CD14-positive monocyte (primary cell): ENCODE measurements at places on chromosomes 4 and X.

GRCh38 chrX:136255541-136255940, 4.3 kb upstream of the MAP7D3 start:
- DNase-seq: no peak

- no peak for DNase-seq
Measured at GRCh38 chr4:20192736-20193135, 59.0 kb upstream of the SLIT2 start.

DNA sequence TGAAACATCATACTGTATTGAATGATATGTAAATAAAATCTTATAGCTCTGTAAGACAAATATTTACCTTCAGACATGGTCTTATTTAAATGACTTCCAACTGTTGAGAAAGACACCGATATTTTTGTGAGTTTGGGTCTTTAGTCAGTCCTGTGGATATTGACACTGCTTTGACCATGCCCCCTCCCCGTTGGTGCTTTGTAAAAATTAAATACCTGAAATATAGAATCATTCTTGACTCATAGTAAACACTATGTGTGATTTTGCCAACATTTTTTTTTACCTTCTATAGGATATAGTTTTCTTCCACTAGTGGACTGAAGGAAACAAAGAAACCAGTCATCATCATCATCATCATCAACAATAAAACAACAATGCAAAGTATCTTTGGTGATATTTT, 114.3 kb upstream of the HS3ST1 start:
- no peak for DNase-seq

DNA sequence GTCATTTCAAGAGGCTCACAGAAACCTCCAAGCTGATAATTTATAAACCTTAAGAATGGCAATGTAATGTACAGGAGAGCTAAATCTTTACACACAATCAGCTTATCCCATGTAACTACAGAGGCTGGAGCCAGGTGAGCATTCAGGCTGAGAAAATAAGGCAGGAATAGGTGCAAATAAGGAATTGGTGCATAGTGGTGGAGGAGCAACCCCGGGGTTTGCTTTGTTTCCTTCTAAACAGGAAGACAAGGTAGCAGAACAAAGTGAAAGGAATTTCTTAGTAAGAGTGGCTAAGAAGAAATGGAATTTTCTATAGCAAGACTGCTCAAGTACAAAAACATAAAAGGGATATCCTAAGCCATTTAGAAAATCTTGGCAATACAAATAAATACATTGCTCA, 82.4 kb downstream of the NR3C2 start:
- no peak for DNase-seq

GRCh38 chr4:60683357-60683756, 516.8 kb upstream of the ADGRL3 start:
- DNase-seq: no peak

GRCh38 chrX:15906041-15906943, 51.7 kb upstream of the AP1S2 start:
- no peak for DNase-seq
